ENCODE measurements at places on chromosomes 2 and 18.
A peak's percentile ranks its signal among the peaks of the same experiment; 100 is the strongest.

DNA sequence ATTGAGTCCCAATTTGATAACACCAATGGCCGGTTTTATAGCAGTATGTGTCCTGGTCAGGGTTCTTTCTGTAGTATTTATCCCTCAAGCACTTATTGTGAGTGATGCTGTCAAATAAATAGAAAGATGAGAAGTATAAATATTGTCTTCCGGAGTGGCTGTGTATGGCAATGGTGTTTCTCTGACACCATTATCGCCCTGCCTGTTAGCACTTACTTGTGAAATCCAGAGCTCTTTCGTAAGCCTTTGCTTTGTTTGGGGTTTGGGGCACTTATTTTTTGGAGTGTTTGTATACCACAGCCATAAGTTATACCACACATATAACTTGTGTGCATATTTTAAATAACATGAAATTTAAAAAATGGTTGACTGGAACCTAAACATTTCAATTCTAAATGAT, 29.3 kb downstream of the CD8B2 start:
- DNase-seq = no peak

DNA sequence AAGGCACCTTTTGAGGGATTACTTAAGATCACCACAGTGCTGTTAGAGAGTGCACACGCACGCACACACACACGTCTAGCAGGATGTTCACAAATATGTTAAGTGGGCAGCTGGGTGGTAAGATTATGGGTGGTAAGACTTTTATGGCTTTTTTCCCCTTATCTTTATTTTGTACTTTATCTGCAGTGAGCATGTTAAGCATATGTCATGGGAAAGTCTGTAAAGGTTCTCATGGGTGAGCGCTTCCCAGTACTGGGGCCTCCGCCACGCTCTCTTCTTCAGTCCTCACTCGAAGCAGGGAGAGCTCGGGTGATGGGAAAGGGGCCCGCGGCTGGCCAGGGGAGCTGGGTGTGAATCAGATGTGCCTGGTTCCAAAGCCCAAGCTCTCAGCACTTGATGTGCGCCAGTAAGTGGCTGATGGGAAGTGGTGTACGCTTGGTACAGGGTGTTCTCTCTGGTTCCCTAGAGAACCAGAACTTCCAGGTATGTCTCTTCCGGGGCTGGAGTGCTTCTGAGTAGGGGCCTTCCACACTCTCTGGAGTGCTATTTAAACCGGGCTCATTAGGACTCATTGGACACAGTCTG, 83.9 kb upstream of the YWHAQ start:
- DNase-seq = no peak

DNA sequence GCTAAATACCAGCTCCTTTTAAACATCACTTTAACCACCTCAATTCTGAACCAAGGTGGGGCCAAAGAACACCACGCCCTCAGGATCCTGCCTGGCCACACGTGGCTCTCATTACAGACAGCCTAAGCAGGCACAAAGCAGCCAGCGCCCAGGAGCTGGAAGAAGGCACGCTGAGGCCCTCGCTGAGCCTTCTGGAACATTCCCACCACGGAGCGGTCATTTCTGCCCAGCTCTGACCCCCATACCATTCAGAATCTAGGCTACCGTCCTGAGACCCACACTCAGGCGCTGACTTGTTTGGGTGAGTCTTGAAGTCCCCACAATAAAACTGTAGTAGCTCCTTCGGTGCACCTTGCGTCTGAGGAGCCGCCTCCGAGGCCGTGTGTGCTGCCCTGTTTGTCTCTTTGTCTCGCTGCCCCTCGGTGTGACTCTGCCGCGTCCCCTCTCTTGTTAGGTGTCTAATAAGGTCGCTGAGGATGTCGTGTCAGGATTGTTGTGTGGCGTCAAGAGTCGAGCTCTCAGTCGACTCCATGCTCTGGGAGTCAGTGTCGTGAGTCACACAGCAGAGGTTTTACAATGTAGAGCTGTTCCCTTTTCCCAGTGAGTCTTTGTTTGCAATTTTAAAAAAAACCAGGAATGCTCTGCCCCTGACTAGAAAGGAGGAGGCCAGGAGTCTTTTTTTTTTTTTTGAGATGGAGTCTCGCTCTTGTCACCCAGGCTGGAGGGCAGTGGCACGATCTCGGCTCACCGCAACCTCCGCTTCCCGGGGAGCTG, 242.4 kb downstream of the KLHL29 start:
- no peak for DNase-seq

GRCh38 chr2:64007924-64008323, 11.3 kb downstream of the VPS54 start:
- no peak for DNase-seq

GRCh38 chr2:871926-872680, 78.5 kb upstream of the SNTG2 start:
- DNase-seq = no peak

GRCh38 chr2:162196638-162197037, 44.6 kb upstream of the GCG start:
- peak; percentile 57 for DNase-seq

- no peak for DNase-seq
These were observed 233.3 kb downstream of the SETBP1 start for GRCh38 chr18:44914028-44914427.

GRCh38 chr2:57908736-57909161, 137.9 kb upstream of the VRK2 start:
- DNase-seq = no peak

DNA sequence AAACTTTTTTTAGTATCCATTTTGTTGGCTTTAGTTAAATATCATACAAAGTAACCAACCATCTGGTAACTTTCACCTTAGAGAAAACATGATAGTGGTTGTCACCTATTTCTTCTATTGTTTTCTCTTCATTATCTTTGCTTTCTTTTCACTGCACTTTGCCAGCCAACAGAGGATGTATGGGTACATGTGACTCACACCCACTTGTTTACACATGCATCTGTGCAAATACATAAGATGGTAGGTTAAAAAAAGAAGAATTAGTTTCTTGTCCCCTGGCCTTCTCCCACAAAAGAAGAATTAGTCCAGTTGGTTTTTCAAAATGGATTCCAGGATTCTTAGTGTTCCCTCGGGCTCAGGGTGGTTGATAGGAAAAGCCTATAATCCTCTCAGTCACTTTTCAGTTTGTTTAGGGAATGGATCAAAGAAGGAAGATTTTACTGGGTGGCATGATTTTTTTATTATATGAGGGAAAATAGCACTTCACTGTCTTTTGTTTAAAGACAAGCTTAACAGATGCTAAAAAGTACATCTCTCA, 46.6 kb downstream of the CDK15 start:
- DNase-seq = peak; percentile 14

Measured in fibroblast of the aortic adventitia (primary cell).